ENCODE measurements at places on chromosomes 12 and 14.

DNA sequence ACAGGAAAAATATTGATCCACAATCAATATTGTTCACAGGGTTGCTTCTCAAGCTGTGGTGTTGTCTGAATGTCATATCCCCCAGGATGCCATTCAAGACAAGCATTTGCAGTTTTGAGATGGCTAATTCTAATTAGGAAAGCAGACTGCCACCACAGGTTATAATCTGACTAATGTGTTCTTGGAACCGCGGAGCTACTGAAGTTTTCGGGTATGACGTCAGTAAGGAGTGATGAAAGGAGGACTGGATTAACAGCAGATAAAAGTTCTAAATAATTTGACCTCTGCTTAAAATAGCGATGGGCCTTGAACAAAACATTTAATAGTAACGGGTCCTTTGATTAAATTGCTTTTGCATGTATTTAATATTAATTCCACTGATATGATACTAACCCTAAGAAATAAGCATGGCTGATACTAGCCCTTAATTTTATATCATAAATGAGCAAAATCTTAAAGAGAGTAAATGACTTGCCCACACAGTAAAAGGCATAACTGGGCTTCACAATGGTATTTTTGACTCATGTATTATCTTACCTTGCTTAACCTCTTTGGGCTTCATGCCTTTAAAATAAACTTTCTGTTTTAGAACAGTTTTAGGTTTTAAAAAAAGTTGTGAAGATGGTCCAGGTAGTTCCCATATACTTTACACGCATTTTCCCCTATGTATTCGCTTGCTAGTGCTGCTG is 50.3 kb downstream of the TSHR start:
- no peak for DNase-seq

DNA sequence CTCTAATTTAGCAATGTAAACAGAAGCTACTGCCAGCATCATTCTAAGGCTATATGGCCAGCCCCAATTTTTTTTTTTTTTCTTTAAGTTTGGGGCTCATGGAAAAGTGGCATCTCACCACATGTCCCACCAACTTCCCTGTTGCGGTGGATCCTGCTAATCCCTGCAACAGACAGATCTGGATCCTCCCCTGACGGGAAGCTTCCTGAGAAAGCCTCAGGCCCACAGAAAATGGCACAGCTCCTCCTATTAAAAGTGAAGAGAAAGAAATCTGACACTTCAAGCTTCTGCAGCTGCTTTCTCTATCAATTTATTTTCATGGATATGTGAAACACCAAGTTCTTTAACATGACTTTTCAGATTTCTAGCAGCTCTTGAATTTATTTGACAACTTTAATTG is 433.8 kb upstream of the DCN start:
- DNase-seq = no peak

DNA sequence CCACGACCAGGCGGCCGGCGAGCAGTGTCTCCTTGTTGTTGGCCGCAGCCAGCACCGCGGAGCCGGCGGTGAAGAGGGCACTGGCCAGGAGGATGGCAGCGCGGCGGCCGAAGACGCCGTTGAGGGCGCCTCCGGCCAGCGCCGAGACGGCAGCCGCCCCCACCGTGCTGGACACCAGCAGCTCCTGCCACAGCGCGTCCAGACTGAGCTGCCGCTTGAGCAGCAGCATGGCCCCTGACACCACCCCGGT is 691 bp downstream of the SLC2A13 start:
- DNase-seq = no peak

GRCh38 chr12:56338308-56339157 is at the start of gene IL23A:
Gene IL23A, plus strand, starts transcription at chr12:56338884. Its CDS starts 161 bp downstream, at chr12:56339045.
- no peak for DNase-seq

DNA sequence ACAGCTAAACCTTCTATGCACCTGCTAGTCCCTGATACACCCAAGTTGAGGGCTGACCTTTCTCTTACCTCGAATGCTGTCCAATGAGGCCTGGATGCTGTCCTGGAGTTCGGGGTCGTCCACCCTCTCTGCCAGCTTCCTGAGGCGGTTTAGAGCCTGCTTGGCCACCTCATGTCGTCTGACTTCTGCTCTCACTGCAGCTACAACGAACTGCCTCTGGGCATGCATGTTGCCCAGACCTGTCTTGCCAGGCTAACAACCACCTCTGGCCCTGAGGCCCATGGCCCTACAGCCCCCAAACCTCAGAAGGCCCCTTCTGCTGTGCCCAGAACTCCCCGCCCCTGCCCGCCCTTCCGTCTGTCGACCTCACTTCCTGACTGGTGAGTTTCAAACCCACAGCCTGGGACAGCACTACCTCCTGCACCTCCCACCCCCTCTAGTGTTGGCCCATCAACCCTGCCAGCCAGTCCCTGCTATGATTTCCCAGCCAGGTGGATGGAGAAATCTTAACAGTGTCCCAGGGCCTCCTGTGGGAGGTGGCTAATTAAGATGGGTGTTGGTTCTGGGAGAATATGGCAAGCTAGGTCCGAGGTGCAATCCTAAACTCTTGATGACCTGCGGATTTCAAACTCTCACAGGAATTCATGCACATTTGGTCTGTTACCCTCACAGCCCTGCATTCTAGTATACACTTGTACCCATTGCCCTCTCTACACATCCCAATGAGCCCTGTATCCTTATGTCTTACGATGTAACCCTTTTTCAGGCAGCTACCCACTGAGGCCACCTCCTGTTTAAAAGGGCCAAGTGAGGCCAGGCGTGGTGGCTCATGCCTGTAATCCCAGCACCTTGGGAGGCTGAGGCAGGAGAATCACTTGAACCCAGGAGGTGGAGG is 2.7 kb upstream of the TSPAN31 start:
- no peak for DNase-seq

GRCh38 chr12:12818701-12819100 is 5.6 kb downstream of the DDX47 start:
- no peak for DNase-seq

- no peak for DNase-seq
These were observed 315 bp downstream of the ABCD2 start for GRCh38 chr12:39619316-39619659.

- no peak for DNase-seq
These were observed 30.1 kb downstream of the PRKCH start for GRCh38 chr14:61351477-61351876.

DNA sequence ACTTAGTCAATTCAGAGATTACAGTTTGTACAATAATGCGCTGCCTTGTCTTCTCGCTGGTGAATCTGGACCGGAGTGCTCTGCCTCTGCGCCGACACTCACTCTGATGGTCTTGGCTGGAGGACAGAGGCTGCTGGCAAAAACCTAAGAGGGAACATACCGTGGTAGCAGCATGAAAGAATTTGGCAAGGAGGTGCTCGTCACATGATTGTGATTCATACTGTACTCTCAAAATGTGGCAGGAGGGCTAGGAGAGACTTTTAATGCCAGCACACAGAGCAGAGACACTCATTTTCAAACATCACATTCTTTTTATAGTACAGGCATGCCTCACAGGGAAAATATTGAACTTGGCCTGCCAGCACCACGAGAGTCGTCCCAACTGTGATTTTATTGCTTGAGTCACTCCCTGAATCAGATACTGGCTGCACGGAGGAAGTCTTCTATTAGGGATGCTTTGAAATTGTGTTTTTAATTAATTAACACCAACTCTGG is 67.8 kb downstream of the HMGA2 start:
- no peak for DNase-seq

- no peak for DNase-seq
These were observed 5.6 kb downstream of the ATP2A2 start for GRCh38 chr12:110286623-110287022.

- no peak for DNase-seq
These were observed 240.1 kb upstream of the OR4E1 start for GRCh38 chr14:21913759-21914158.

GRCh38 chr14:54854181-54854580 is 48.4 kb downstream of the GCH1 start:
- DNase-seq = no peak

- DNase-seq = no peak
These were observed 10.3 kb upstream of the PGAM5 start for GRCh38 chr12:132700212-132700822.

DNA sequence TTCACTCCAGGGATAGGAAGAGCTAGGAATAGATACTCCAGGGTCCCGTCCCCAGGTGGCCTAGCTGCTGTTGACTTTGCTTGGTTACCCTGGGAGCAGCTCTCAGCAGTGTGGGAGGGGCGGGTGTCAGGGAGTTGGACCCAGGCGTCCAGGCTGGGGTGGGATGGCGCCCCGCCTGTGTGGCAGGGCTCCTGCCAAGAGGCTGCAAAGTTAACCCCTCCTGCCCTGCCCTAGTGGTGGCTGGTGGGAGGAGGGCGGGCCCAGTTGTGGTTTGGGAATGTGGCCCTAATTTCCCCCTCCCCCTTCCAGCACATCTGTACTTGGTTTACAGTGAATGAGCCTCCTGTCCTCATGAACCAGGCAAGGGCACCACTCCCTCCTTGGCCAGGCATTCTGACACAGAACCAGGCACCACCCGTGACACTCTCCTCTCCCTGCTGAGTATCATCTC is 1.7 kb upstream of the RARG start:
- DNase-seq = no peak

DNA sequence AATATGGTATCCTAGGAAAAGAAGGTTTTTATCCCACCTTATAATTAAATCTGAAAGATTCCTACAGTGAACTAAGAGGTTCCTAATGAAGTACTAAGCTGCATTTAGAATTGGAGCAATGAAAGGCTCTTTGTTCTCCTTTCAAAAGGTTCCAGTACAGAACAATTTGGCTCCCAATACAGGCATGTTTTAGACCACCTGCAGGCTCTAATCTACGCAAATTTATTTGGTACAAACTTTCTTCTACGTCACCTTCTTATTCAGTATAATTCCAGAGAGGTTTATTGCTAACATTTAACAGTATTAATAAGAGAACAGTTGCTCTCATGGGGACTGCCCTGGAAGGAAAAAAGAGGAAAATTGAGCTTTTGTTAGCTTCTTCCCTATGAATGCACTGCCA is 37.6 kb upstream of the SLCO1C1 start:
- DNase-seq = no peak

DNA sequence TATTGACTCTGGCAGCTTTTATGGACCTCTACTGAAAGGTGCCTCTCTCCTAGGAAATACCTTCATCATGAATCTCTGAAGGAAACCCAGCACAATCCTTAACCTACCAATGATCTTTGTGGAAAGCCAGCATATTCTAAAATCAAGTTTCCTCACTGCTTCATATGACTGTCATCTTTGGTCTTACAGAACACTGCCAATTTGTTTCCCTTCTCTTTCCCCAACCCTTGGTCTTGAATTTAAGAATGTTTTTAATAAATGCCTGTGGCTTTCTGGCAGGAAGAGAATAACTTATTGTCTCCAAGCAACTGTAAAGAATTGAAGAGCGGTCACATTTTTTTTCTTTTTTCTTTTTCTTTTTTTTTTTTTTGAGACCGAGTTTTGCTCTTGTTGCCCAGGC is 427.6 kb downstream of the IPO8 start:
- no peak for DNase-seq

Measured in NCI-H2081 treated with DMSO at 0.1 percent for 48 hours (cell line).